ENCODE measurements at places on chromosomes 3 and 15. TPM values are rescaled to one million over a fixed set of nuclear protein-coding genes. Genes with fewer than 3 reads are reported as not detected.

DNA sequence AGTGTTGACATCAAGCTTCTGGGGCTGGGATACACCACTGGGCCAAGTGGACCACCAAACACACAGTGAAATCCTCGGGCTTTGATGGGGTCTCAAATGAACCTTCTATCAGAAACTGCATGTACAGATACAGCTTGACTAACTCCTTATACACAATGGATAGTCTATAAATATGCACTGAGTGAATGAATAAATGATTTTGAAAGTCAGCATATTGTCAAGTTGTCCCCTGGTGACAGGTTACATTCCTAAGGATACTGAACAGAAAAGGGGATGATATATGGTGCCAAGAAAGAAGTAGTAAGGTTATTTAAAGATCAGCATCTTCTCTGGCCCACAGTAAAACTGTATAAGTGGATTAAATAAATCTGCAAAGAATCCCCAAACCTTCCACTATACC, 159.4 kb upstream of the SLC2A2 start:
- no peaks in the 10 kb centered on the region for H3K36me3 ChIP-seq
- H3K27ac ChIP-seq: no peak overlapping the region
- no peak for DNase-seq
- no peaks in the 10 kb centered on the region for H3K4me1 ChIP-seq

DNA sequence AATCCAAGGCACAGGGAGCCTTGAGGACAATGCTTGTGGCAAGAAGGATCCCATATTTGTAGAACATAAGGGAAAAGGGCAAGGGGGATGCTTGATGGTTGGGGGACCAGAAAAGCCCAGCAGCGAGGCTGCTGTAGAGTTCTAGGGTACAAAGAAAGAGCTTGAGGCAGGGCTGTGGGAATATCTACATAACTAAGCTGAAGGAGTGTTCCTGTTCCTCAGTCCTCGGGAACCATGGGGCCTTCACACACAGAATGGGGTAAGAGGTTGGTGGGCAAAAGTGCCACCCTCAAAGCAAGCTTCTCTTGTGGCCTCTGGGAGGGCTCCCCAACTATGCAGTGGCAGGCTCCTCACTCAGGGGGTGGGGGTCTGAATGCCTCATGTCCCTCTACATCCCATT, 6.5 kb upstream of the FRMD4B start:
- H3K36me3 ChIP-seq: no peaks in the 10 kb centered on the region
- DNase-seq: no peak
- H3K27ac ChIP-seq: no peak overlapping the region
- H3K4me1 ChIP-seq: no peaks in the 10 kb centered on the region
- no peak overlapping the region for H3K4me3 ChIP-seq
- no peaks in the 10 kb centered on the region for H3K27me3 ChIP-seq

GRCh38 chr3:37502621-37503020, 328.2 kb upstream of the LRRFIP2 start:
- no peak for DNase-seq
- H3K4me1 ChIP-seq: no peaks in the 10 kb centered on the region
- no peak overlapping the region for H3K4me3 ChIP-seq
- H3K27me3 ChIP-seq: no peaks in the 10 kb centered on the region
- H3K36me3 ChIP-seq: peaks cover 23% of the 10 kb centered on the region

The SERPINI2 gene
- total RNA-seq: 1.8 TPM

The SOX2 gene
- total RNA-seq: not detected

The USP8 gene
- 67.4 TPM for total RNA-seq

DNA sequence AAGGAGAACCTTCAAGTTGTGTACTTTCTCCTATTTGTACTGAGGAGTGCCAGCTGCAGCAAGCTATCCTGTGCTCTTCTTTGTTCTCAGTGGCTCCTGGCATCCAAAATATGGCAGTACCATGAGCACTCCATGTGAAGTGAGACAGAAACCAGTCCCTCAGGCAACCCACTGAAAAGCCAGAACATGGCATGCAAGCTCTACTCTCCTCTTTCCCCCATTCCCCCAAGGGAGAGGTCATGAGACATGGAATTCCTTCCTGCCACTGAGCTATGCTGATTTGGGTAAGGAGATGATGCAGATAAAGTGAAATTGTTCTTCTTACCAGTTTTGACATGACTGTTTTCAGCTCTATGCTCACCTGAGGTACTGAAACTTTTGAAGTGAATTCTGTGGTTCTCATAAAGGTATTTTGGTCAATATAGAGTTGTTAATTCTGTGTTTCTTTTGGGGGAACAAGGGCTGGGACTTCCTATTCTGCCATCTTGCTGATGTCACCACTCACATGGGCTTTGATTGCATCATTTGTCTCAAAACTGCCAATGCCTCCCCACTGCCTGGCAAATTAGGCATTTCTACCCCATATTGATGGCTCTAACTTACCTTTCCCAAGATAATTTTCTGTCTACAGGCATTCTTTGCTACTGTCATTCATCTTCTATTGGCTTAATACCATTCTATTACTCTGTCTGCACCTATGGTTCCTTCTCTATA, 22.8 kb upstream of the CEP152 start:
- no peak overlapping the region for H3K4me3 ChIP-seq

GRCh38 chr15:42071717-42072116, 22.6 kb downstream of the PLA2G4D start:
- H3K4me3 ChIP-seq: no peak overlapping the region
- H3K36me3 ChIP-seq: no peaks in the 10 kb centered on the region
- no peak overlapping the region for H3K27ac ChIP-seq
- no peak for DNase-seq

The IL17RE gene
- total RNA-seq: 22.5 TPM

GRCh38 chr3:124627501-124627908, 102.7 kb upstream of the UMPS start:
- no peak overlapping the region for H3K4me3 ChIP-seq
- H3K36me3 ChIP-seq: no peaks in the 10 kb centered on the region
- H3K27ac ChIP-seq: no peak overlapping the region
- DNase-seq: no peak

The CD96 gene
- 5.3 TPM for total RNA-seq

The LDHAL6B gene
- not detected for total RNA-seq
